ENCODE measurements at places on chromosomes 7 and 10.

DNA sequence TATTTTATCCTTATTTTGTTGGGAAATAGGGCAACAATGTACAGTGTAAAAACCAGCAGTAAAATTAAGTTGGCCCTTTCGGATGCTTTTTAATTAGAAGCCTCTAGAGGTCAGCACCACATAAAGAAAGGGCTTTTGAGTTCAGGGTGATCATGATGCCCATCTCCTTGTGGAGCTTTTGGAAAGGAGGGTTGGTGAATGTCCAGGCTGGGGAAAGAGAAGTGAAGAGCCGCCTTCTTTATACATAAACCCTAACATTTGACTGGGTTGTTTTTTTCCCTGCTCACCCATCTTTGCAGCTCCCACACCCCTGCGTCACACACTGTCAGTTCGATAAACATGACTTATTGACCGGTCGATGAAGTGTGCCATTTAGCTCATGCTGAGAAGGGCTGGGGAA, 29.8 kb downstream of the MTURN start:
- peaks cover 40% of the 10 kb centered on the region for H3K4me1 ChIP-seq
- DNase-seq: peak; percentile 87
- no peak overlapping the region for H3K27ac ChIP-seq
- no peak overlapping the region for H3K4me3 ChIP-seq

DNA sequence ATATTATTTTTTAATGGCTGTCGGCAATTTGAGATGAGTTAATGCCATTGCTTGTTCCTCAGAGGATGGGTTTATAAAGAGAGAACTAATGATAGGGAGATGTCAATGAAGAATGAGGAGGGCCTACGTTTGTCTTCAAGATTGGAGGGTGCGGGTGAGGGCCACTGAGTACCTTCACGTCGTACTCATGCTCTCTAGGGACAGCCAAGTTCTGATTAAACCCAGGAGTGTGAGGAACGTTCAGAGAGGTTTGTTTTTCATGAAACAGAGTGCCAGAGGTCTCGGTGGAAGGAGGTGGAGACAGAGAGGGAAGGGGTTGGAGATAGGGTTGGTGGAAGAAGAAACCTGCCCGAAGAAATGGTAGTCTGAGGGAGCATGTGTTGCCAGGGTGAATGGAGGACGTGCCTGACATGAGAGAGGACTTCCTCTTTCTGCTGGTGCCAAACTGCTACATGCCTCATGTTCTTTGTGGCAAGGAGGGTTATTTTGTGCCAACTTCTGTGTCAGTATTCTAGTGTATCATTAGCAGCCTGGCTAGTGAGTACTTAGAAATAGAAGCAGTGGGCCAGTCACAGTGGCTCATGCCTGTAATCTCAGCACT, 8.9 kb downstream of the DHTKD1 start:
- no peak overlapping the region for H3K27ac ChIP-seq
- no peak overlapping the region for H3K4me3 ChIP-seq
- DNase-seq: no peak
- no peaks in the 10 kb centered on the region for H3K4me1 ChIP-seq
- no peaks in the 10 kb centered on the region for H3K36me3 ChIP-seq

GRCh38 chr10:121165276-121165675, 314.1 kb downstream of the WDR11 start:
- no peaks in the 10 kb centered on the region for H3K36me3 ChIP-seq
- H3K4me3 ChIP-seq: no peak overlapping the region
- H3K27me3 ChIP-seq: no peaks in the 10 kb centered on the region
- no peaks in the 10 kb centered on the region for H3K4me1 ChIP-seq
- DNase-seq: no peak

- H3K27ac ChIP-seq: no peak overlapping the region
- no peaks in the 10 kb centered on the region for H3K4me1 ChIP-seq
- no peak overlapping the region for H3K4me3 ChIP-seq
- DNase-seq: no peak
- no peaks in the 10 kb centered on the region for H3K27me3 ChIP-seq
Observed at GRCh38 chr7:121212036-121212435, 116.8 kb upstream of the WNT16 start.

- no peaks in the 10 kb centered on the region for H3K36me3 ChIP-seq
- no peak overlapping the region for H3K4me3 ChIP-seq
- DNase-seq: no peak
Observed at GRCh38 chr7:129769866-129770808, 158.6 kb downstream of the NRF1 start.

- H3K27ac ChIP-seq: no peak overlapping the region
- no peak for DNase-seq
- no peaks in the 10 kb centered on the region for H3K27me3 ChIP-seq
- H3K4me3 ChIP-seq: no peak overlapping the region
Observed at GRCh38 chr10:3036155-3037021, 31.0 kb upstream of the PFKP start.

- H3K27ac ChIP-seq: no peak overlapping the region
- no peak overlapping the region for H3K4me3 ChIP-seq
- H3K27me3 ChIP-seq: no peaks in the 10 kb centered on the region
- no peaks in the 10 kb centered on the region for H3K4me1 ChIP-seq
Observed at GRCh38 chr7:132430861-132431822, 145.1 kb downstream of the PLXNA4 start.

DNA sequence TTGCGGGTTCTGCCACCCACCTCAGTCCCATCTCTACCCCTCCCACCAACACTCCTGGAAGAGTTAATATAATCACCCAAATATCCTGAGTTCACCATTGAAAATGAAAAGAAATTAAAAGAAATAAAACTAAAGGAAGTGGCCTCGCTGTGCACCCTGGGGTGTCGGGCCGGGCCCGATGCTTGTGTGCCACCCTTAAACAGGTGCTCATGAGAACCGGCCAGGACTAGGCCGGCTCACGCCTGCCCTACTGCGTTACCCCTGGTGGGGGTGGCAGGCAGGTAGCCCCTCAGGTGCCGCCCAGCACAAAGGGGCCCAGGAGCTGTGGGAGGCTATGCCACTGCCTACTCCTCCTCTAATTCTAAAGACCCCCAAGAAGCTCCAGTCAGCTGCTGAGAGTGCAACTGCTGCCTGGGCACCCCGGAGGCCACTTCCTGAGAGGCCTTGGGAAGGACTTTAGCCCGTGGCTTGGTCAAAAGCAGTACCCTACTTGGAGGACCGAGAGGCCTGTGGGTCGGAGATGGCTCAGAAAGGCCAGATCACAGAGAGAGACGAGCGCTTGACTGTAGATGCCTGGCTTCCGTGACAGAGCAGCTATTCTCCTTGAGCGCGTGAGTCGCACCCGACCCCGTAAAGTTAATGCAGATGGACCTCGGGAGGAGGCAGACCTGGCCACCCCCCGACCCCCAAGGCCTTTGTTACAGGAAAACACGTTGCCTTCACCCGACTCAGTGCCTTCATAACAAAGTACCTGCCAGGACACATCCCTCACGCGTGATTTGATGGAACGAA, 51.0 kb upstream of the PPP2R2D start:
- no peaks in the 10 kb centered on the region for H3K27me3 ChIP-seq
- no peak overlapping the region for H3K27ac ChIP-seq
- H3K4me3 ChIP-seq: no peak overlapping the region
- no peaks in the 10 kb centered on the region for H3K4me1 ChIP-seq

DNA sequence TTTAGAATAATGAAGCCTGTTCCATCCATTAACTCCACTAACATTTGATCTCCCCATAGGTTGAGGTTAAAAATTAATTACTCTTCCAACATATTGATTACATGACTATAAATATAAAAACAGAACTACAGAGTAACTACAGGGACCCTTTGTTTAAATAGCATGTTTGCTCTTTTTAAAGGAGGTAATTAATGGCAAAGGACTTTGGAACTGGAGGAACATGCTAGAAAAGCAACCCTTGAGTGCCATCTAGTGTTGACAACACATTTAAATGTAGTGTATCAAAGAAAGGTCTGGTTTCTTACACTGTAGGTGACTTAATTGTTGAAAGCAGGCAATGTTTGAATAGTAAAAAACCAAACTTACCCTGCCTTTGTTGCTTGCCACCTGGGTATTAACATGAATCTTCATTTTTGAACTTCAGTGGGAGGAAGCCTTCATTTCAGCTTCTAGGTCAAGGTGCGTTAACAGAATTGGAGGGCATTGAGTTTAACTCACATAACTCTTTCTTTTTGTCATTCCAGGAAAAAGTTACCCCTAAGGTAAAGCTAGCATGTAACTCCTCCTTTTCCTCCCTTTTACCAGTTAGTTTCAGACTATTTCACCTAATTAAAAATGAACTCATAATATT, 52.6 kb upstream of the CAPZA2 start:
- H3K4me3 ChIP-seq: no peak overlapping the region
- no peaks in the 10 kb centered on the region for H3K27me3 ChIP-seq
- no peaks in the 10 kb centered on the region for H3K36me3 ChIP-seq
- peaks cover 13% of the 10 kb centered on the region for H3K4me1 ChIP-seq

DNA sequence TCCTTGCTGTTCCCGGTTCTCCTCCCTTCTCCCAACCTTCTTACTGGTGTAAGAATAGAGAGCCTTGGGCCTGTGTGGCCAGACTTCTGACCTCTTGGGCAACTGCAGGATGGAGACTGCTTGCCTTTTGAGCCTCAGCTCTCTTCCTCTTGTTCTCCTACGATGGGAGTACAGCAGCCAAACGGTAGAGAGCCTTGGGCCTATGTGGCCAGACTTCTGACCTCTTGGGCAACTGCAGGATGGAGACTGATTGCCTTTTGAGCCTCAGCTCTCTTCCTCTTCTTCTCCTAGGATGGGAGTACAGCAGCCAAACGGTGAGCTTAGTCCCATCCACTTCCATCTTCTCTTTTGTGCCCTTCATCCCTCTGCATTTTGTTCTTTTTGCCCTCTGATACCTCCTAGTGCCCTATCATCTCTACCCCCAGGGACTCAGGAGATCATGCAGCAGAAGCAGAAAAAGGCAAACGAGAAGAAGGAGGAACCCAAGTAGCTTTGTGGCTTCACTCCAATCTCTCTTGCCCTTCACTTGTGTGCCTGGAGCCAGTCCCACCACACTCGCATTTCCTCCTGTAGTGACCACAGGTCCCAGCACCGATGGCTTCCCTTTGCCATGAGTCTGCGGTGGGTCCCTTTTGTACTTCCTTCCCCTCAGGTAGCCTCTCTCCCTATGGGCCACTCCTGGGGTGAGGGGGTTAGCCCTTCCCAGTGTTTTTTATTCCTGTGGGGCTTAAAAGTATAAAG, 15.3 kb downstream of the SLC25A13 start:
- H3K27ac ChIP-seq: no peak overlapping the region
- H3K4me1 ChIP-seq: peaks cover 23% of the 10 kb centered on the region
- H3K4me3 ChIP-seq: no peak overlapping the region
- no peaks in the 10 kb centered on the region for H3K36me3 ChIP-seq
- H3K27me3 ChIP-seq: no peaks in the 10 kb centered on the region

- no peak overlapping the region for H3K4me3 ChIP-seq
- H3K4me1 ChIP-seq: no peaks in the 10 kb centered on the region
- H3K27me3 ChIP-seq: no peaks in the 10 kb centered on the region
- no peak for DNase-seq
Observed at GRCh38 chr10:75029857-75030256, 81.6 kb upstream of the SAMD8 start.

DNA sequence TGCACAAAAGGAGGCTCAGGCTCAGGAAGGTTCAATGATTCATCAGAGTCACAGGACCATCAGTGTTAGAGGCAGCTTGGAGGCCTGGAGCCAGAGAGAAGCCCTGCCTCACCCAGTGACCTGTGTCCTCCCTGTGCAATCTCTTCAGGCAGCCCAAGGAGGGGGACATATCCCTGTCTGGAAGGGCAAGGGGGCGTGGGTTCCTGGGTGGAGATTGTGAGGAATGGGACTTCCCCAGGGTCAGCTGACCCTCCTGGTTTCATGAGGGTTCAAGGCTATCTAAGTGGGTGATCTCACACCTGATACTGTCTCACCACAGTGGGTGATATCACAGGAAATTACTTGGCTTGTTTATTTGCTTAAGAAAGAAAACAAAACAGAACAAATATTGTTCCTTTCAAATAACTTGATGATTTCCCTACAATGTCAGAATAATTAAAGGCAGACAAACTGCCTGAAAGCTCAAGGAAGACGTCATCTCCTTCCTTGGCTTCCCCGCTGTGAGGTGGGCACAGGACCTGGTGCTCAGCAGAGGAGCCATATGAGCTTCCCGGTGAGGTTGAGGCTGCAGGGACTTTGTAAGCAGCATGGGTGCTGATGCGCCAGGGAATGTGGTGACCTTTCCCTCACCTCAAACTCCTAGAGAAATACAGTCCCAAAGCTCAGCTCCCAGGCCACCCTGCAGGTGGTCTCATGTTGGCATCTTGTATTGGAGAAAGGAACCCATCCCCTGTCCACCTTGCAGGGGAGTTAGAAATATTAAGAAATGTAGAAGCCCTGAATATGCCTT, 763.2 kb downstream of the GRID1 start:
- H3K27ac ChIP-seq: no peak overlapping the region
- DNase-seq: no peak
- no peaks in the 10 kb centered on the region for H3K36me3 ChIP-seq
- H3K27me3 ChIP-seq: no peaks in the 10 kb centered on the region
- H3K4me3 ChIP-seq: no peak overlapping the region

DNA sequence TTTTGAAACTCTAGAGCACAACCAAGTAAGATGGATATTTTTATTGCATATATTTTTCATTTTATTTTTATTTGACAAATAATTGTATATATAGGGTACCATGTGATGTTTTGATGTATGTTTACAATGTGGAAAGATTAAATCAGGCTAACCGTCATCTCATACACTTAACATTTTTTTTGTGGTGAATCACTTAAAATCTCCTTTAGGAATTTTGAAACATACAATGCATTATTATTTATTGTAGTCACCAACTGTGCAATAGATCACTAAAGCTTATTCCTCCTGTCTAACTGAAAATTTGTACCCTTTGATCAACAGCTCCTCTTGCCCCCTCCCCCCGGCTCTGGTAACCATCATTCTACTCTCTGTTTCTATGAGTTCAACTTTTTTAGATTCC, 77.2 kb downstream of the DNAH11 start:
- no peaks in the 10 kb centered on the region for H3K27me3 ChIP-seq
- H3K4me3 ChIP-seq: no peak overlapping the region
- H3K27ac ChIP-seq: no peak overlapping the region
- no peak for DNase-seq
- no peaks in the 10 kb centered on the region for H3K36me3 ChIP-seq

DNA sequence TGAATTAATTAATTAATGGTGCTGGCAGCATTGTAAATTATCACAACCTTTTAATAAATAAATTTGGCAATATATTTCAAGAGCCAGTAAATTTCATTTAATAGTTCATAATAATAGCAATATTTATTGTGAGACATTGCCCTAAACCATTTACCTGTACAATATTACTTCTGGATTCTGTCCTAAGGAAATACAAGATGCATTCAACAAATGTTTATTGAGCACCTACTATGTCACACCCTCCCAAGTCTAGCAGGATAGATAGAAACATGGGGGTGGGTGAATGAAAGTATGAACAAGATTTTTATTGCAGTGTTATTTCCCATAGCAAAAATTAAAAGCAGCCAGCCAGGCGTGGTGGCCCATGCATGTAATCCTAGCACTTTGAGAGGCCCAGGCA, 4.4 kb upstream of the HERC4 start:
- no peak overlapping the region for H3K4me3 ChIP-seq
- no peak for DNase-seq
- H3K36me3 ChIP-seq: no peaks in the 10 kb centered on the region
- H3K27ac ChIP-seq: no peak overlapping the region

GRCh38 chr10:23198610-23198939, 6.5 kb downstream of the PTF1A start:
- DNase-seq: peak; percentile 68
- no peaks in the 10 kb centered on the region for H3K36me3 ChIP-seq
- H3K4me1 ChIP-seq: peaks cover 77% of the 10 kb centered on the region
- peak overlapping the region; percentile 70 for H3K4me3 ChIP-seq

- H3K36me3 ChIP-seq: no peaks in the 10 kb centered on the region
- no peaks in the 10 kb centered on the region for H3K27me3 ChIP-seq
- H3K4me3 ChIP-seq: no peak overlapping the region
- no peak overlapping the region for H3K27ac ChIP-seq
- DNase-seq: no peak
Observed at GRCh38 chr10:103547391-103547946, 54.0 kb downstream of the NEURL1 start.
